ENCODE measurements at places on chromosomes 6 and 20. TPM values are rescaled to one million over a fixed set of nuclear protein-coding genes. Genes with fewer than 3 reads are reported as not detected.

- H3K27me3 ChIP-seq: no peaks in the 10 kb centered on the region
- H3K36me3 ChIP-seq: no peaks in the 10 kb centered on the region
- no peak for DNase-seq
- H3K4me3 ChIP-seq: peak overlapping the region; percentile 22
- H3K27ac ChIP-seq: no peak overlapping the region
Observed at GRCh38 chr6:28953039-28953584, 29.3 kb upstream of the TRIM27 start.

DNA sequence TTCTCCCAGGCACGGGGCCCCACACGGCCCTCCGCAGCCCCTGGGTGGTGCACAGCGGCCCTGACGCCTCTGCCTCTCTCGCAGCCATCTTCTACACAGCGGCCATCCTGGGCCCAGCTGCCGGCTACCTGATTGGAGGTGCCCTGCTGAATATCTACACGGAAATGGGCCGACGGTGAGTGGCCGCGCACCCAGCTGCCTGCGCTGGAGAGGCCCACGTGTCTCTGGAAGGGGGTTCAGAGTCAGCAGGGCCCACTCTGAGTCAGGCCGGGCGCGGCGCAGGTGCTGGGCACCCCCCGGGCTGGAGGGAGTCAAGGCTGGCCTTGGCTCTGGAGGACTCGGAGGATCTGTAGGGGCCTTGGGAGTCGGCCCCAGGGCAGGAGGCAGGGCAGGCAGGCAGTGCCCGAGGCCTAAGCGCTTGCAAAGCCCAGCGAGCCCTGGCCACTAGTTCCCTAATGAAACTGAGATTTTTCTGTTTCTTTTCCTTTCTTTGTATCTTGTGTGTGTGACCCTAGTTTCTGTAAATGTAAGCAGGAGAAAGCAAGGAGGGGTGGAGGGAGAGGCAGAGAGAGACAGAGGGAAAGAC lies 16.4 kb downstream of the SLCO4A1 start:
- no peak overlapping the region for H3K4me3 ChIP-seq
- H3K27ac ChIP-seq: no peak overlapping the region
- no peak for DNase-seq

The MCHR2 gene
- not detected for total RNA-seq

The KCNK17 gene
- total RNA-seq: not detected

The FANCE gene
- 10.1 TPM for total RNA-seq

The TBXT gene
- total RNA-seq: not detected

- H3K4me3 ChIP-seq: no peak overlapping the region
- H3K4me1 ChIP-seq: no peaks in the 10 kb centered on the region
- no peaks in the 10 kb centered on the region for H3K36me3 ChIP-seq
- peak; percentile 80 for DNase-seq
- no peaks in the 10 kb centered on the region for H3K27me3 ChIP-seq
- no peak overlapping the region for H3K27ac ChIP-seq
Observed at GRCh38 chr20:51163996-51164600, 141.2 kb upstream of the KCNG1 start.

The TLDC2 gene
- total RNA-seq: 3.9 TPM

DNA sequence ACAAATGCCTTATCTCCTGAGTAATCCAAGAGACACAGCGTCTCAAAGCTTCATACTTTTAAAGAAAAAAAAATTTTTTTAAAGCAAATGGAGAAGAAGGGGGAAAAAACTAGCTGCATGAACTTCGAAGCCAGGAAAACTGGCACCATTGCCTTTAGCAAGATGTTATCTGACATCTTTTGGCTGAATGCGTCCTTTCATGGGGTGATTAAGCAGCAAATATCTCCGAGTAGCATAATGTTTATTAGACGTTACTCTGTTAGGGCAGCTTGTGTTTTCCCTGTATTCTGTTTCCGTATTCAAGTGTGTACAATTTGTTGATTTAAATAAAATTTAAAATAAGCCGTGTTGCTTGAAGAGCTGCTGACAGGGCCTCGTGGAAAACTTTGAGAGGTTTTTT lies 76.5 kb upstream of the TSHZ2 start:
- H3K27ac ChIP-seq: no peak overlapping the region
- H3K4me1 ChIP-seq: peaks cover 12% of the 10 kb centered on the region
- no peaks in the 10 kb centered on the region for H3K36me3 ChIP-seq
- no peaks in the 10 kb centered on the region for H3K27me3 ChIP-seq
- DNase-seq: no peak

DNA sequence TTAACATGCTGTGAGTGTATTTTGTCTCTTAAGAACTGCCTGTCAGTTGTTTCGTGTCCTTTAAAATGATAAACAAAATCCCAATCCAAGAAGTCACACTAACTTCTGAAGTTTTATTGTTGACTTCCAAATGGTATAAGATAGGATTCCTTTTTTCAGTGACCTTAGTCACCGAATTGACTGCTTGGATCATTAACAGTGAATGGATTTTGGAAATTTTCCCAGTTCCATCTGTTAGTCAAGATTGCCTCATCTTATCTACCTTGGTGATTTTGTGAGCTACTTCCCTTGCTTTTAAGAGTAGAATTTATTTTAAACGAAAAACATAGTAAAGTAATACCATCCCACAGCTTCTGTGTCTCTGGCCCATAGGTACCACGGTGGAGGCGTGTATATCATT lies 14.9 kb downstream of the RIOK1 start:
- H3K4me1 ChIP-seq: no peaks in the 10 kb centered on the region
- no peak overlapping the region for H3K4me3 ChIP-seq
- H3K36me3 ChIP-seq: peaks cover 74% of the 10 kb centered on the region
- no peaks in the 10 kb centered on the region for H3K27me3 ChIP-seq

GRCh38 chr6:125231133-125231532 lies 70.6 kb downstream of the HDDC2 start:
- DNase-seq: no peak
- no peak overlapping the region for H3K27ac ChIP-seq
- peaks cover 27% of the 10 kb centered on the region for H3K4me1 ChIP-seq
- no peaks in the 10 kb centered on the region for H3K36me3 ChIP-seq
- H3K4me3 ChIP-seq: no peak overlapping the region
- H3K27me3 ChIP-seq: no peaks in the 10 kb centered on the region

The HSPA1L gene
- 0.98 TPM for total RNA-seq

The TAAR8 gene
- total RNA-seq: not detected

DNA sequence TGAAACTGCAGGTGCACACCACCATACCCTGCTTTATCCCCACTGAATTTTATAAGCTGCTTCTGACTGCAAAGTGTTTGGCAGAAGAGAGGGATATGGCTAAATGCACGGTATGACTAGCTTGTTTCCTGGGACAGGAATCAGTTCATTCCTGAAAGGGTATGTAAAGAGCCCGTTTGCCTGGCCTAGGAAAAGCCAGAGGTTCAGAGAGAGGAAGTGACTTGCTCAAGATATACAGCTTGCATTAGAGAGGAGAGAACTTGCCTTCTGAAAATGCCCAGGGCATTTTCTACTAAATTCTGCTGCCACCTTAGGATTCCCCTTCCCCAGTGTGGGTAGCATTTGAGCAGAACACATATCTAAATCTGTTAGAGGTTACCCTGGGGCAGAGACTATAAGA lies 683 bp upstream of the GCNT2 start:
- H3K4me3 ChIP-seq: no peak overlapping the region
- no peak for DNase-seq
- no peaks in the 10 kb centered on the region for H3K27me3 ChIP-seq
- H3K36me3 ChIP-seq: no peaks in the 10 kb centered on the region

DNA sequence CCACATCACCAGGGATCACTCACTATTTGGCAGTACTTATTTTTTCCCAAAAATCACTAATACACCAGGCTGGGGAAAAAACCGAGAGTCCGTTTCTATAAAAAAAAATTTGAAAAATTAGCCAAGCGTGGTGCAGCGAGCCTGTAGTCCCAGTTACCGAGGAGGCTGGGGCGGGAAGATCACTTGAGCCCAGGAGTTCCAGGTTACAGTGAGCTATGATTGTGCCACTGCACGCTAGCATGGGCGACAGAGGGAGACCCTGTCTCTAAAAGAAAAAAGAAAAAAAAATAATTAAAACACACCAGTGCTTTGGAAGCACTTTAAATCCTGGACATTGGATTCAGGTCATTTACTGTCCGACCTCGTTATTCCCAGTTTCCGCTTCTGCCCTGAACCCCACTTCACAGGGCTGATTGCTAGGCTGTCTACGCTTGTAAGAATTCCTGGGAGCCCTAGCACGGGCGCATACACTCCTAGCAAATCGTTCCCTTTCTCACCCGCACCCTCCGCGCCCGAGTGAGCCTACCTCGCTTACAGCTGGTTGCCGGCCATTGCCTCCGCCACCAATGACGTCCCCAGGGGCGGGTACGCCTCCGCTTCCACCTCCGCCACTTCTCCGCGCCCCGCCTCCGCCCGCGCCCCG lies at the start of gene TPMT:
TSS of gene TPMT (minus strand) at position 571 of the 643 bp plus-strand sequence. CDS start 5,950 bp downstream, outside the sequence.
- H3K4me3 ChIP-seq: peak within 1 kb of the TSS; percentile 97
- no peaks in the 10 kb centered on the region for H3K27me3 ChIP-seq
- H3K4me1 ChIP-seq: peaks cover 29% of the 10 kb centered on the region
- H3K36me3 ChIP-seq: no peaks in the 10 kb centered on the region
- no peak for DNase-seq

DNA sequence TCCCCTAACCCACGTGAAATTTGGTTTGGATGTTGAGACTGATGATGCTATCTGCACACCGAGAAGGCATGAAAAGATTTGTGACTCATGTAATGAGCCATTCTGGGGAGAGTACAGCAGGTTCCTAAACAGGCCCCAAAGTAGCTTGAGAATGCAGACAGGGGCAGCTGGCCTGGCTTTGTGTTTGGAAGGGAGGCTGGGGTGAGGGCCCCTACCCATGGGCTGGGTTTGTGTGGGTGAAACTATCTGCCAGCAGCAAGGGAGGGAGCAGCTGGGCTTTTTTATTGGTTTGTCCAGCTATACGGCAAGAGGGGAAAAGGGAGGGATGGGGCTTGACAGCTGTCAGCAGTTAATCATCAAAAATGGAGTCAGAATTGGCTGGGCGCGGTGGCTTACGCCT lies 87.0 kb upstream of the RNF24 start:
- H3K27ac ChIP-seq: no peak overlapping the region
- H3K4me3 ChIP-seq: no peak overlapping the region
- H3K36me3 ChIP-seq: no peaks in the 10 kb centered on the region

- H3K27me3 ChIP-seq: no peaks in the 10 kb centered on the region
- no peak overlapping the region for H3K27ac ChIP-seq
- H3K4me3 ChIP-seq: no peak overlapping the region
- no peak for DNase-seq
- H3K4me1 ChIP-seq: no peaks in the 10 kb centered on the region
Observed at GRCh38 chr6:130204322-130204721, 18.4 kb downstream of the SAMD3 start.

GRCh38 chr20:58377766-58378401 lies 11.1 kb upstream of the VAPB start:
- no peaks in the 10 kb centered on the region for H3K27me3 ChIP-seq
- H3K27ac ChIP-seq: no peak overlapping the region
- no peak for DNase-seq
- H3K36me3 ChIP-seq: no peaks in the 10 kb centered on the region
- no peak overlapping the region for H3K4me3 ChIP-seq
